ENCODE measurements at places on chromosomes 12 and 14.

DNA sequence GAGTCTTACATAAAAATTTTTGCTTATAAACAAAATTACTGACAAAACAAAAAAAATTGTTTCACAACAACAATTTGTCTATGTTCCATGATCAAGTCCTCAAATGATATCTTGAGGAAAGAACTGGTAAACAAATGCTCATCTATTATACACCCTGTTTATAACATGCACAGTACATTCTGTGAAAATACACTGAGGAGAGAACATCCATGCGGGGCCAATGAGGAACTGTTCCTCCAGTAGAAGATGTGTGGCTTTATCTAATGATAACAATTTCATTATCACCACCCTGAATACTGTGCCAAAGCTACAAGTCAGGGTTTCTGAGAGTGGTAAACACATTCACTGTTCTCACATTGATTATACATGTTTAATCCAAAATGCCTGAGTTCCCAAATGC lies 10.8 kb downstream of the MLH3 start:
- no peaks in the 10 kb centered on the region for H3K27me3 ChIP-seq
- no peak overlapping the region for H3K27ac ChIP-seq

- H3K27ac ChIP-seq = no peak overlapping the region
- H3K27me3 ChIP-seq = no peaks in the 10 kb centered on the region
- H3K4me3 ChIP-seq = no peak overlapping the region
- H3K36me3 ChIP-seq = peaks cover 25% of the 10 kb centered on the region
- peaks cover 9% of the 10 kb centered on the region for H3K4me1 ChIP-seq
These were observed 12.4 kb downstream of the TMEM120B start for GRCh38 chr12:121724925-121725324.

GRCh38 chr14:34003691-34004090 lies 52.8 kb upstream of the EGLN3 start:
- no peak overlapping the region for H3K27ac ChIP-seq
- no peaks in the 10 kb centered on the region for H3K4me1 ChIP-seq
- H3K27me3 ChIP-seq = no peaks in the 10 kb centered on the region
- no peak overlapping the region for H3K4me3 ChIP-seq
- H3K36me3 ChIP-seq = no peaks in the 10 kb centered on the region

DNA sequence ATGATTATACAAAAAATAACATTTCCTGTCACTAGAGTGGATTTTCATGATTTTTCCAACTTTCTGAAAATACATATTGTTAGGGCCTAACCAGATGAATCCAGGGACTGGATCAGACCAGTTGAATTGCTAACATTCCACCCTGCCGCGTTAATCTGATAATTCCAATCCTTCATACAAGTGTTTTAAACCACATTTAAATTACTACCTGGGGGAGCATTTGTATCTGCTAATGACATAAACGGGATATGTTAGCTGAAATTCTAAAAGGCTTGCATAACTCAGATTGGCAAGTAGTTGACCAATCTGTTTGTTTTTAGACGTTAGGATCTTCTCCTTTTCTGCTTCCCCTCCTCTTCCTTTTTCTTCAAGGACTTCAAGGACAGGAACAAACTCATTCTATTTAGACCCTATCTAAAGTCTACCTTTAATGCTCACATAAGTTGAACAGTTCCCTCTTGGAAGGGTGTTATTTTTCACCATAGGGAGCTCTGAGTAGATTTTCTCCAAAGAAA lies 239.0 kb downstream of the ADAMTS20 start:
- H3K4me1 ChIP-seq = peaks cover 4% of the 10 kb centered on the region
- no peaks in the 10 kb centered on the region for H3K27me3 ChIP-seq
- no peak overlapping the region for H3K4me3 ChIP-seq
- no peaks in the 10 kb centered on the region for H3K36me3 ChIP-seq

DNA sequence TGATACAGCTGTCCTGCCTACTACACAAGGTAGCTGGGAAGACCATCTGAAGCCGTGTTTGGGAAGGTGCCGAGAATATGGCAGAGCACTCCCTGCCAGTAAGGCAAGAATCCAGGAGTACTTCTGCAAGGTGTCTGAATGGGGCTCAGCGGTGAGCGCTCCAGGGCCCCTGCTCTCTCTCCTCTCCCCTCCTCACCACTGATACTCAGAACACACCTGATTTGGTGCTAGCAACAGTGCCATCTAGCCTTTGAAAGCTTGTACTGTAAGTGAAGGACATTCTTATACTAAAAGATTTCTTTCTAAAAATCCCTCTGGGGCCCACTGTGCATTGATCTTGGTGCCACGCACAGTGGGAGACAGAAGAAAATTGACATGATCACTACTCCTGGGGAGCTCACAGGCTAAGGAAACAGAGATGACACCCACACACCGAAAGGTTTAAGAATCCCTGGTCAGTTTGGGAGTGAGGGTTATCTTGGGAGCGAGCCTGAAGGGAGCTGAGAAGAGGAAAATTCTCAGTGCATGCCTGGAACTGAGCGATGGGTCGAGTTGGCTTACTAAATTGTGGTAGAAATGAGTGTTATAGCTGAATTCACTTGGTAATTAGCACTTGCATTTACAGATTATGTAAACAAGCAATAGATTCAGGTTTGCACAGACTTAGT lies 216.9 kb downstream of the NTF3 start:
- H3K27ac ChIP-seq = no peak overlapping the region
- no peaks in the 10 kb centered on the region for H3K36me3 ChIP-seq
- peak; percentile 48 for DNase-seq
- peaks cover 11% of the 10 kb centered on the region for H3K4me1 ChIP-seq

GRCh38 chr14:36105401-36105800 lies 71.1 kb downstream of the PTCSC3 start:
- no peaks in the 10 kb centered on the region for H3K27me3 ChIP-seq
- H3K36me3 ChIP-seq = no peaks in the 10 kb centered on the region
- H3K4me1 ChIP-seq = no peaks in the 10 kb centered on the region
- DNase-seq = peak; percentile 21
- no peak overlapping the region for H3K4me3 ChIP-seq

DNA sequence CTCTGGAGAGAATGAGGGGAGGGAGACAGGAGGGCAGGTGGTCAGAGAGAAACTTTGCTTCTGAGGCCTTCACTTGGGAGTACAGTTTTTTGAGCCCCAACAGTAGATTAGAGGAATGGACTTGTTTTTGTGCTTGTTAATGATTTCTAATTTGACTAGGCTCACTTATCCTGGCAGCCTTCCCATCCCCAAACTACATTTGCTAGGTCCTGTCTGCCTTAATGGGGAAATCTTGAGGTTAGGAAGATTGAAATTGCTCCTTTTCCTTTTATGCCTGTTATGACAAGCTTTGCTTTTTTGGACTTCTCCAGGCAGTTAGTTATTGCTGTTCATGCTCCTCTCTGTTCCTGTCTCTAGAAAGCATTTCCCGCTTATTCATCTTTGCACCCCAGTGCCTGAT lies 37.7 kb downstream of the SYNE2 start:
- peak overlapping the region; percentile 57 for H3K4me3 ChIP-seq
- peaks cover 59% of the 10 kb centered on the region for H3K4me1 ChIP-seq
- H3K36me3 ChIP-seq = 0 out of 2 replicates have a peak, but pooled peaks cover 5% of the 10 kb centered on the region
- peak overlapping the region; percentile 96 for H3K27ac ChIP-seq
- H3K27me3 ChIP-seq = no peaks in the 10 kb centered on the region

GRCh38 chr12:130214686-130215395 lies 52.6 kb downstream of the FZD10 start:
- no peak for DNase-seq
- H3K4me3 ChIP-seq = no peak overlapping the region
- peaks cover 58% of the 10 kb centered on the region for H3K36me3 ChIP-seq
- H3K27ac ChIP-seq = no peak overlapping the region

DNA sequence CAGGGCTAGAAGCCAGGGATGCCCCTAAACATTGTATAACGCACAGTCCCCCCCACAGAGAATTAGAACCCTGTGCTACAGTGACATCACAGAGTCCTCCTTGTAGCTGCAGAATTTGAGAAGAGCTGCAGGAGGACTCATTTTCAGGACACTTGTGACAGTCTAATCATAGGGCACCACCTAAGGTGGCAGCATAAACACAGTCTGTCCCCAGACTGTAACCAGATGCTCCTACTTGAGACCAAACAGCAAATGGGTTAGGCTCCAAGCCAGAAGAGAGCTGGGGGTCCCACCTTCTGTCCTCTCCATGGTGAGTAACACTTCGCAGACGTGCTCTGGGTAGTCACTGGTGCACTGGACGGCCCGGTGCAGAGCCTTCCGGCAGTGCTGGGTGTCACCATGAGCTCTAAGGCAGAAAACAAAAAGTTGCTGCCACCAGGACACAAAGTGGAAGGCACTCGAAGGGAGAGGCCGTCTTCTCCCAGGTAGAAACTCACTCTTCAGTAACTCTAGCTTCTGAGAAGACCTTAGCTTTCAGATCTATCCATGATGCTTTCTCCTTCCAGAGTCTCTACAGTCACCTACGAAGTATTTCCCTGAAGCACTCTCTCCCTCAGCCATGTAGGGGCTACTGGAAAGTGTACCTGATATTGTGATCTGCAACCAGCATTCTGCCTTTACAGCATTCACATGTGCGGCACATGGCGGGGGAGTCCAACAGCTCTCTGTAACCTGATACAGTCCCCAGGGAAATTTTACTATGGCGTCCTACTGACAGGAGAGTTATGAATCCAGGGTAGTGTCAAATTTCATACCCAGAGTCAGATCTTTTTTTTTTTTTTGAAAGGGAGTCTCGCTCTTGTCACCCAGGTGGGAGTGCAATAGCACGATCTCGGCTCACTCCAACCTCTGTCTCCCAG lies 17.1 kb downstream of the FICD start:
- H3K27me3 ChIP-seq = no peaks in the 10 kb centered on the region
- H3K4me3 ChIP-seq = no peak overlapping the region
- H3K36me3 ChIP-seq = peaks cover 85% of the 10 kb centered on the region
- no peaks in the 10 kb centered on the region for H3K4me1 ChIP-seq

GRCh38 chr12:107309020-107309419 lies 215.7 kb upstream of the CRY1 start:
- no peak overlapping the region for H3K27ac ChIP-seq
- no peaks in the 10 kb centered on the region for H3K36me3 ChIP-seq
- H3K27me3 ChIP-seq = peaks cover 4% of the 10 kb centered on the region
- DNase-seq = no peak
- no peak overlapping the region for H3K4me3 ChIP-seq

- no peak overlapping the region for H3K4me3 ChIP-seq
- no peak overlapping the region for H3K27ac ChIP-seq
- no peaks in the 10 kb centered on the region for H3K27me3 ChIP-seq
- H3K36me3 ChIP-seq = peaks cover 60% of the 10 kb centered on the region
- H3K4me1 ChIP-seq = no peaks in the 10 kb centered on the region
- DNase-seq = no peak
These were observed 12.5 kb downstream of the GNS start for GRCh38 chr12:64746663-64747062.

DNA sequence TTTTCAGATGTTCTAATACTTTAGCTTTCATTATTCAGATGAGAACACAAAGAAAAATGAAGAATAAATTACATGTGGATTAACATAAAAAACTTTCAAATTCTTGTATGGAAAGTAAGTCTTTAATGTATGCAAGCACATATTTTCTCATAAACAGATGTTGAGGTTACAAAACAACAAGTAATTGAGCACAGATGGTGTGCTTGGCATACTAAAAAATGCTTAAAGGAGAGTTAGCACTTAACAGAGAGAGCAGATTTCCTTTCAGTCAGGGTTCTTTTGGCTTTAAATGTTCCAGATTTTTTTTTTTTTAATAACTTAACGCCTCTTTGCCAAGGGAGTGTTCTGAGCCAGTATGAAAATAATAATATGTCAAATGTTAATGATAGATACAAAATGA lies 96.0 kb downstream of the RASSF9 start:
- H3K4me3 ChIP-seq = no peak overlapping the region
- no peak overlapping the region for H3K27ac ChIP-seq
- H3K27me3 ChIP-seq = no peaks in the 10 kb centered on the region
- peaks cover 12% of the 10 kb centered on the region for H3K4me1 ChIP-seq

DNA sequence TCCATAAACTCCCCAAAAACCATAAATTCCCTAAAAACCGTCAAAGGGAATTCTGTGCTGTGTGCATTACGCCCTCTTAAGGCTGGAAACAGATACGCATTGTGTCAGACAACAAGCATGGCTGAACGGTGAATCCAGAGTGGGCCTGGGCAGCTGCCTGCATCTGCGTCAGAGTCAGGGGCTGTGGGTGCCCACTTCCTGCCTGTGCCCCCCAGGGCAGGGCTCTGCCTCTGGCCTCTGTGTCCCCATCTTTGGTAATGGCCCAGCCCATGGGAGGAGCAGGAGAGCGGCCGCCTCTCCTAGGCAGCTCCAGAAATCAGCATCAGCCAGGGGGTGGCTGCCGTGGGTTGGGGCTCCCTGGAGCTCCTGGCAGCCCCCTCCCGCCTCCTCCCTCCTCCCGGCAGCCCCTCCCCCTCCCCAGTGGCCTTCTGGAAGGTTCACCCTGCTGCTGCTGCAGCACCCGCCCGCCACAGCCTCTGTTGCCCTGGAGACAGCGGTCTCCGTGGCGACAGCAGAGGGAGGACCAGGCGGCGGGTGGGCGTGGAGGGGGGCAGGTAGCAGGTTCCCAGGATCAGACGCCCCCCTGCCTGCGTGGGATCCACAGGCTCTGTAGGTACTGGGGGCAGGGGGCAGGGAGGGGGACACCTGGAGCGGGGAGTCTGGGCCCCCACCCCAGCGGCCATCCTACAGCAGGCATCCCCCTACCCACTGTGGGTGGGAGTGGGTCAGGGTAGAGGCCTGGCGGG lies 5.9 kb downstream of the MMP17 start:
- peaks cover 14% of the 10 kb centered on the region for H3K27me3 ChIP-seq
- H3K4me1 ChIP-seq = peaks cover 19% of the 10 kb centered on the region
- H3K4me3 ChIP-seq = no peak overlapping the region
- H3K27ac ChIP-seq = no peak overlapping the region

GRCh38 chr12:122123051-122123760 lies 44.6 kb downstream of the MLXIP start:
- peaks cover 23% of the 10 kb centered on the region for H3K4me1 ChIP-seq
- peak overlapping the region; percentile 28 for H3K4me3 ChIP-seq
- no peaks in the 10 kb centered on the region for H3K27me3 ChIP-seq
- H3K36me3 ChIP-seq = no peaks in the 10 kb centered on the region
- peak overlapping the region; percentile 76 for H3K27ac ChIP-seq
- peak; percentile 86 for DNase-seq

DNA sequence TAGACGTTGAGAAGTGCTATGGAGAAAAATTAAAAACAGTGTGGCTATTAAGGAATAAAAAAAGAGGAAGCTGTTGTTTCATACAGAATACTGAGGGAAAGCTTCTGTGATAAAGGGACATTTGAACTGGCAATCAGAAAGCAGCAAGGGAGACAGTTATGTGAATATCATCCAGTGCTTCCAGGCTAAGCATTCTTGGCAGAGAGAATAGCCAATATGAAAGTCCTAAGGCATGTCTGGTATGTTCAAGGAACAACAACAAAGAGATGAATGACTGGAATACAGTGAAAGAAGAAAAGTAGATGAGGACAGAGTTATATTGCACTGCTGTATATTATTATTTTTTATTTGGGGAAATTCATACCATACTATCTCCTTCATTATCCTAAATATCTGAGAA lies 23.9 kb downstream of the SCAF11 start:
- peaks cover 33% of the 10 kb centered on the region for H3K4me1 ChIP-seq
- no peaks in the 10 kb centered on the region for H3K36me3 ChIP-seq
- DNase-seq = no peak
